ENCODE measurements at places on chromosomes 3 and 15. TPM values are rescaled to one million over a fixed set of nuclear protein-coding genes. Genes with fewer than 3 reads are reported as not detected.
A peak's percentile ranks its signal among the peaks of the same experiment; 100 is the strongest.

DNA sequence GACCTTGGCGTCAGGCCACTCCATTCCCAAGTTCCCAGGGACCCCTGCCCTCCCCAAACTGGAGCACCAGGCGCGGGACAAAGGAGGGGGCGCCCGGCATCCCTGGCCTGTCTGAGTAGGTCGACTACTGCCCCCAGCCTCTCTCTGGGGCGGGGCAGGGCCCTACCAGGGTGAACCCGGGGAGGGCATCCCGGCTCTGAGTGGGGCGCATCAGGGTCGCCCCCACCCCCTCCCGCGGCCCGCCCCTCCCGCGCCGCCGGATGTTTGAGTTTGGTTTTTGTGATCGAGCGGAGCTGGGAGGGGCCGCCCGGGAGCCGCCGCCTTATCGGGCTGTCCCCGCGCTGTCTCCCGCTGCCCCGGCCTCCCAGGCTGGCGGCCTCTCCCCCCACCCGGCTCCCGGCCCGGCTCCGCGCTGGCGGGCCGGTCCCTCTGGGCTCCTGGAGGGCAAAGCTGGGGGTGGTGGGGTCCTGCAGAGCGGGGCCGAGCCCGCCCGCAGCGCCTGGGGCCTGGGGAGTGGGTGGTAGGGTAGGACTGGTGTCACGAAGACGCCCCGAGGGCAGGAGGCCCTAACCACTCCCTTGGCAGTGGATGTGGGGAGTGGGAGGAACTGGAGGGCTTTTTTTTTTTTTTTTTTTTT, 47.2 kb upstream of the SMAD6 start:
- DNase-seq, result no peak
- H3K36me3 ChIP-seq, result no peaks in the 10 kb centered on the region
- H3K27me3 ChIP-seq, result peaks cover 18% of the 10 kb centered on the region
- peak overlapping the region; percentile 65 for H3K27ac ChIP-seq

DNA sequence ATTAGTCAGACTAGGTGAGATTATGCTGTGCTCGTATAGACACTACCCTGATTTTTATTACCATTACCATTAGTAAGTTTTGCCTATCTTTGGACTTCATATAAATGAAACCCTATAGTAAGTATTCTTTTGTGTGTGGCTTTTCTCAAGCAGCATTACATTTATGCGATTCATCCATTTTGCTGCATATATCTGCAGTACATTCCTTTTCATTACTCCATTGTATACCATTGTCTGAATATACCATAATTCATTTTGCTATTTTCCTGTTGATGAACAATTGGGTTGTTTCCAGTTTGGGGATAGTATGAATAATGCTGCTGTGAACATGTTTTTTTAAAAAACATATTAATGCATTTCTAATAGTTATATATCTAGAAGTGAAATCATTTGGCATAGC, 45.3 kb downstream of the TMEM212 start:
- no peaks in the 10 kb centered on the region for H3K27me3 ChIP-seq
- H3K4me3 ChIP-seq, result no peak overlapping the region
- no peaks in the 10 kb centered on the region for H3K4me1 ChIP-seq
- no peak for DNase-seq
- no peaks in the 10 kb centered on the region for H3K36me3 ChIP-seq

- H3K27me3 ChIP-seq, result no peaks in the 10 kb centered on the region
- no peak for DNase-seq
- H3K36me3 ChIP-seq, result no peaks in the 10 kb centered on the region
- H3K4me1 ChIP-seq, result no peaks in the 10 kb centered on the region
- H3K27ac ChIP-seq, result no peak overlapping the region
- no peak overlapping the region for H3K4me3 ChIP-seq
Observed at GRCh38 chr3:30988769-30989168, 94.3 kb upstream of the GADL1 start.

GRCh38 chr3:171606151-171606751, 146.0 kb upstream of the TNIK start:
- H3K4me1 ChIP-seq, result no peaks in the 10 kb centered on the region
- H3K4me3 ChIP-seq, result no peak overlapping the region
- no peaks in the 10 kb centered on the region for H3K36me3 ChIP-seq
- DNase-seq, result no peak

ATP10A gene
- 25.4 TPM for total RNA-seq

DNA sequence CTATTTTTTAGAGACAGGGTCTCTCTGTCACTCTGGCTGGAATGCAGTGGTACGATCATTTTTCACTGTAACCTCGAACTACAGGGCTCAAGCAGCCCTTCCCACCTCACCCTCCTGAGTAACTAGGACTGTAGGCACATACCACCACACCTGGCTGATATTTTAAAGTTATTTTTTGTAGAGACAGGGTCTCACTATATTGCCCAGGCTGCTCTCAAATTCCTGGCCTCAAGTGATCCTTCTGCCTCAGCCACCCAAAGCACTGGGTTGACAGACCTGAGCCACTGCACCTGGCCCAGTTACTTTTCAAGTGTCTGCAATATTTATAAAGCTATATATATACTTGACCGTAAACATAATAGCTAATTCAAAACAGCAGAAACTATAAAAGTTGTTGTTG, 75.0 kb downstream of the PIAS1 start:
- DNase-seq, result no peak
- H3K36me3 ChIP-seq, result no peaks in the 10 kb centered on the region
- no peaks in the 10 kb centered on the region for H3K27me3 ChIP-seq
- no peak overlapping the region for H3K4me3 ChIP-seq

DNA sequence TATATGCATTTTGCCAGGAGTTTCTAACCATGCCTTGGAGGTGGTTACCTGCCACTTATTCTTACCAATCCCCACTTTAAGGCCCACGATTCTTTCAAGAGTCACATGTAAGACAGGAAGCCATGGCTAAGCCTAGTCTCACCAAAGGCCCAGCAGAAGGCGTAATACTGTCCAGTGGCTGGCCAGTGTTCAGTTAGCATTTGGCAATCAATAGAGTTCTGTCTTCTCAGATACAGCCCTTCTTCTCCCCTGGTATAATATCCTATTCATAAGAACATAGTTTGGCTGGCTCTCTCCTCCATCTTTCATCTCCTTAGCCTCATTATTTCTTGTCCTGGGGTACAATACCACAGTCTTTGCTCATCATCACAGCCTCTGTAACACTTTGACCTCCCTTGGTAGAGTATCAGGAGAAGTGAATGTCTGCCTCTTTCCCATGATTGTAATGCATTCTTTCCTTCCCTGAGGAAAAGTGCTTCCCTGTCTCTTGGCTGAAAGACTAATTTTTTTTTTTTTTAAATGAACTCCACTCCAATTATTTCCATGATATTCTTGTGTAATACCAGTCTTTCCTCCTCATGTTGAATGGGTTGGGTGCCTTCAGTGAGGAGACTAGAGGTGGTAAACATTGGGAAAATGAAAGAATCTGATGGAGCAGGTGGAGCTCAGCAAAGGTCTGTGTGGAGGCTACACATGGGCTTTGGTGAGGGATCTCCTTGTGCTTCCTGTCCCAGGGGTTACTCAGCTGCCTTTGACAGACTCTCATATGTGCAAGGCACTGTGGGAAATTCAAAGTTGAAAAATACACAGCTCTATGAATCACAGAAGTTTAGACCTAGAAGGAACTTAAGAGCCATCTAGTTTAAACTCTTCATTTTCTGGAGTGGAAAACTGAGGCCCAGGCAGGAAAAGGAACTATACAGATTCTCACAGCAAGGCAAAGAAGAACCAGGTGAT, 218.2 kb downstream of the P3H2 start:
- no peak for DNase-seq
- no peaks in the 10 kb centered on the region for H3K4me1 ChIP-seq
- no peaks in the 10 kb centered on the region for H3K27me3 ChIP-seq
- H3K4me3 ChIP-seq, result no peak overlapping the region
- H3K36me3 ChIP-seq, result no peaks in the 10 kb centered on the region
- H3K27ac ChIP-seq, result no peak overlapping the region

PLSCR1 gene
- total RNA-seq, result 126 TPM

GRCh38 chr3:196227629-196228493, 11.5 kb downstream of the SLC51A start:
- no peak overlapping the region for H3K4me3 ChIP-seq
- no peak overlapping the region for H3K27ac ChIP-seq
- H3K4me1 ChIP-seq, result peaks cover 5% of the 10 kb centered on the region
- DNase-seq, result no peak
- no peaks in the 10 kb centered on the region for H3K27me3 ChIP-seq

DNA sequence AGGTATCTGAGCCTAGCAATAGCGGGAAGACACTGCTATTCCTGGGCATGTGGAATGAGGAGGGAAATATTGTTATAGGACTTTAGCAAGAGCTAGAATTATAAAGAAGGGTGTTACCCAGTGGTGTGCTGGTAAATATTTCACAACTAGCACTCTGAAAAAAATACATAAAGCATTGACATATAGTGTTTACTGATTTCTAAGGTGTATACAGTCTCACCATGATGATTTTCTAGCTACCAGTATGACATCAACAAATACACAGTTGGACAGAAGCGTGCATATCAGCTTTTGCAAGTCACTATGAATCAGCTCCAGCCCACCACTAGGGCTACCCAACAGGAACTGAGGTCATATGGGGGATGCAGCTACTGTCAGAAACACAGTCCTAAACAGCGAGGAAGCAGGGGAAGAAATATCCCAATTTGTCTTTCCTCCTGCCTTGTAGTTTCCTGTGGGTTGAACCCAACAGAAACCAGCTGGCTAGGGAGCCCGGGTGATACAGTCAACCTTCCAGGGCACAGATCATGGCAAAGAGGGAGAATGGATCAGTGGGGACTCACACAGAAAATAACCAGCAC, 39.6 kb downstream of the HGD start:
- H3K27ac ChIP-seq, result no peak overlapping the region
- no peak for DNase-seq

DNA sequence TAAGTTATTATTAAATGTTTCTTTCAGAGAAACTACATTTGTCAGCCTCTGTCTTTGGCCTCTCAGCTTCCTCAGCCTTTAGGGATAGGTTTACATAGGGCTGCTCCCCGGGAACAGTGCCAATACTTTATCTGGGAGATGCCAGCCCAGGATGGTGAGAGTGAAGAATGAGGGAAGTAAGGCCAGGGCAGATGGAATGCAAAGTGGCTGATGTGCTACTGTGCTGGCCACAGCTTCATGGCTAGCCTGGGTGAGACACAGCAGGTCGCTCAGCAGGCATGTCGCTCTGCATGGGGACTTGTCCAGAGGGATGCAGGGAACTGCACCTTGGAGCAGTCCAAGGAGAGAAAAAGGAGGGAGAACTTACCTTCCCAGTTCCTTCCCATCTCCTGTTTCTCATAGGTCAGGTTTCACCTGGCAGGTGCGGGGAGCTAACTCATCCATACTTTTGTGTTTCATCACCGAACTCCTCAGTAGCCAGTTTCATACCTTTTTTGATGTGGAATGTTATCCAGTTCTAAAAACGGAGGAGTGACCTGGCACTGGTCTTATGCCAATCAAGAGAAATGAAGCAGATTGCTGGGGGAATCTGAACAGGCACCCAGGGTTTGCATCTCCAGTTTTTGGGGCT, 30.9 kb upstream of the C15orf39 start:
- H3K4me1 ChIP-seq, result peaks cover 5% of the 10 kb centered on the region
- no peak for DNase-seq
- no peaks in the 10 kb centered on the region for H3K27me3 ChIP-seq
- H3K36me3 ChIP-seq, result no peaks in the 10 kb centered on the region
- H3K4me3 ChIP-seq, result no peak overlapping the region

GRCh38 chr3:169624533-169624972, 39.0 kb downstream of the MECOM start:
- peak overlapping the region; percentile 14 for H3K27ac ChIP-seq
- no peaks in the 10 kb centered on the region for H3K36me3 ChIP-seq
- DNase-seq, result no peak
- H3K4me1 ChIP-seq, result peaks cover 4% of the 10 kb centered on the region

NANOGP8 gene
- total RNA-seq, result not detected

- no peak overlapping the region for H3K4me3 ChIP-seq
- no peaks in the 10 kb centered on the region for H3K36me3 ChIP-seq
- H3K4me1 ChIP-seq, result no peaks in the 10 kb centered on the region
- no peak overlapping the region for H3K27ac ChIP-seq
- H3K27me3 ChIP-seq, result no peaks in the 10 kb centered on the region
Observed at GRCh38 chr3:61936344-61936937, 375.1 kb downstream of the PTPRG start.

GRCh38 chr15:67508407-67508806, 12.5 kb upstream of the C15orf61 start:
- no peaks in the 10 kb centered on the region for H3K27me3 ChIP-seq
- H3K36me3 ChIP-seq, result no peaks in the 10 kb centered on the region
- no peak for DNase-seq
- peaks cover 18% of the 10 kb centered on the region for H3K4me1 ChIP-seq
- H3K4me3 ChIP-seq, result no peak overlapping the region
- no peak overlapping the region for H3K27ac ChIP-seq

DNA sequence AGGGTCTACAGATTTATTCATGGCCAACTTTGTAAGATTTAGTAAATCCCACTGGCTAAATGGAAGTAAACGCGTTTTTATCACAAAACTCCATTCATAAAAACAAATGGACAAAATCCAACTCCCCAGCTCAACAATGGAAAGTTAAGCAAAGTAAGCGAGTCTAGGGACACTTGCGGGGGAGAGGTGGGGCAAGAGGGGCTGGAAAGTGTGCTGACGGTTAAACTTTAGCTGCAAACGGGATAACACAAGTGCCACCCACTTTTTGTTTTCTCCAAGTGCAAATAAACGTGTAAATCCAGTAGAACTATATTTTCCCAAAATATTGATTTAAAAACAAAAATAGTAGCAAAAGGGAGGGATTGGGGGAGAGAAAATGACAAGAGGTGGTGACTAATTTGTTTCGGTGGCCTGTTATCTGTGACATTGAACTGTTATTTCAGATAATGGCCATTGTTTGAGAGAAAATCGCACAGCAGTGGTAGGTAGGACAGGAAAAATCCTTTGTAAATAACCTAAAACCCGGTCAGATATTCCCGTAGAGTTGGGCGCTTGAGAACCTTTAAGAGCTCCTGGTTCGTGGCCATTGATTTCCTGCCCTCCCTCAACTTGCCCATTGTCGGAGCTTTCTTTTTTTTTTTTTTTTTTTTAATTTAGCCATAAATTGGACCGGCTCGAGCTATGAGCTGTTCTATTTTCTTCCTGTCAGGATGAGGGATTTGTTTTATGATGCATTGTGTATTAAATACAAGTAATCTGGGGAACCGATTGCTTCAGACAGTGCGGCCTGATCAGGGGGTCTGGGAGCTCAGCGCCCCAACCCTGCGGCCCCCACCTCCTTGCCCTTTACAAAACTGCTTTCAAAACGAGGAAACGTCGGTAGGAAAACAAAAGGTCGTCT, 514.8 kb downstream of the MECOM start:
- H3K27me3 ChIP-seq, result peaks cover 64% of the 10 kb centered on the region
- H3K4me1 ChIP-seq, result peaks cover 3% of the 10 kb centered on the region
- H3K27ac ChIP-seq, result peak overlapping the region; percentile 71
- H3K4me3 ChIP-seq, result peak overlapping the region; percentile 28

EPHA3 gene
- total RNA-seq, result 6.2 TPM

DNA sequence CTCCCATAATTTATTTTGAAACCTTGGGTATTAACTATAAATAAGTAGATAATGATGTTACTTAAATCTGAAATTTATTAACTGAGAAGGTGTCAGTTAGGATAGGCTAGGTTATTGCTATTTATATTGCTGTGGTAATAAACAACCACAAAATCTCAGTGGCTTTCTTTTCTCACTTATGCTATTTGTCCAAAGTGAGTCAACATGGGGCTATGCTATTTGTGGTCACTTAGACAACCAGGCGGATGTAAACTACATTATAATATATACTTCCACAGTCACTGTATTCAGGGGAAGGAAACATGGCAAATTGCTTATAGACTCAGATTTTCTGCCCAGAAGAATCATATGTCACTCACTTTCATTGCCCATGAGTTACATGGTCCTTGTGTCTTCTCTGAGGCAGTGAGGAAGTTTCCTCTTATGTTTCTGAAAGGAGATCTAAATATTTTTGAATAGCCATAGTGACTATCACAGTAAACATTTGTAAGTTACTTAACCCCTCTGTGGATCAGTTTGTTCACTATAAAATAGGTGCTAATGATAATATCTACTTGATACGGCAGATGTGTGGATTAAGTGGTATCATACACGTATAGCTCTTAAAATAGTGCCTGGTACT, 19.8 kb downstream of the HMG20A start:
- H3K36me3 ChIP-seq, result no peaks in the 10 kb centered on the region
- no peak for DNase-seq
- no peaks in the 10 kb centered on the region for H3K27me3 ChIP-seq
- no peak overlapping the region for H3K27ac ChIP-seq

Measured in left lung (tissue), 14 donors.